ENCODE measurements at places on chromosomes 6 and 20.

GRCh38 chr20:50838707-50839385 lies 44.0 kb downstream of the BCAS4 start:
- no peak for DNase-seq

GRCh38 chr6:116533233-116533957 lies 12.1 kb downstream of the TRAPPC3L start:
- DNase-seq: no peak

DNA sequence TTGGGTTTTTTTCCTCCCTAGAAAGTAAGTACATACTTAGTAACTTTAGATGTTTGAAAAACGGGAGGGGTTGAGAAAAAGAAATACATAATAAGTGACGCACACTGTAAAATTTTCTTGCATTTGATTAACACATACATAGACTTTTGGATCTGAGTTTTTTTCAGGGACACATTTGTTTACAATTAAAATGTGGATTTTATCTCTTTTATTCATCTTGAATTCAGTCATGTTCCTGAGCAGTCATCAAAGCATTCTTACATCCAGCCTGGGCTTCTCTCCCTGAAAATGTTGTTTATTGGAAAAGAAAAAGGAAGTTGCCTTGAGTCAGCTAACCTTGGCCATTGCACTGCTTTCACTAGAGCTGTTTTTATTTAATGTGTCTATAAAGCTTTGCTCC lies 8.7 kb upstream of the RPP40 start:
- DNase-seq: no peak

DNA sequence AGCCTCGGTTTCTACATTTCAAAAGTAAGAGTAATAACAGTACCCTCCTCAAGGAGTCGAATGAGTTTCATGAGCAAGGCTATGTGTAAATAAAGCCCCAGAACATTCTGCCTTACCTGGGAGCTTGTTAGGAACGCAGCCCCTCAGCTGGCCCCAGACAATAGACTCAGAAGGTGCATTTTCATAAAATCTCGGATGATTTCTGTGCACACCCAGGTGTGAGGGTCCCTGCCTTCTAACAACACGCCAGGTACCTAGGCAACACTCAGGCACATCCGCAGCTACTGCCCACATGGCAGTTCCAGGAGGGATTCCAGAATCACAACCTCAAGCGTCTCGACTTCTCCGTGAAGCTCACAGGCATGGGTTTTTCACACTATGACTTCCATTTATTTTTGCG lies 226.5 kb upstream of the CDH4 start:
- DNase-seq: no peak

- no peak for DNase-seq
These were observed 77.2 kb upstream of the MPC1 start for GRCh38 chr6:166459906-166460305.

- DNase-seq: no peak
These were observed 550 bp downstream of the PLAGL2 start for GRCh38 chr20:32206760-32207625.

- DNase-seq: no peak
These were observed 159.2 kb upstream of the ARID1B start for GRCh38 chr6:156617941-156618340.

- DNase-seq: peak; percentile 72
These were observed 116.3 kb upstream of the CHD6 start for GRCh38 chr20:41734506-41734945.

GRCh38 chr6:80234908-80235307 lies 128.4 kb downstream of the BCKDHB start:
- DNase-seq: no peak

GRCh38 chr20:46652699-46653098 lies 1.4 kb upstream of the SLC13A3 start:
- DNase-seq: no peak

DNA sequence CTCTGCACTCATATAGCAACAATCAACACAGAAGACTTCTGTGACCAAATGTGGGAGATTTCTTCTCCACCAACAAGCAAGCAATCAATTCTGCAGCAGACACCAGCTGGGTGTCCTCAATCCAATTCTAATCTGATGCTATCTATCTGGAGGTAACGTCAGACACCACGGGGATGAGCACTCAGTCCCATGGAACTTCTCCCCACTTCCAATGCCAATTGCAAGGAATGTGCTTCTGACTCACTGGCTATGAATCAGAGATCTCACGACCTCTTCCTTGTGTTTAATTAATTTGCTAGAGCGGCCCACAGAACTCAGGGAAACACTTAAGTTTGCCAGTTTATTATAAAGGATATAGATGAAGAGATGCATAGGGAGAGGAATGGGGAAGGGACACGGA lies 103.5 kb upstream of the SIRPG start:
- DNase-seq: no peak

Data from HuH-7 (cell line).